EH (cell line): ENCODE measurements at places on chromosomes 11 and 22.

DNA sequence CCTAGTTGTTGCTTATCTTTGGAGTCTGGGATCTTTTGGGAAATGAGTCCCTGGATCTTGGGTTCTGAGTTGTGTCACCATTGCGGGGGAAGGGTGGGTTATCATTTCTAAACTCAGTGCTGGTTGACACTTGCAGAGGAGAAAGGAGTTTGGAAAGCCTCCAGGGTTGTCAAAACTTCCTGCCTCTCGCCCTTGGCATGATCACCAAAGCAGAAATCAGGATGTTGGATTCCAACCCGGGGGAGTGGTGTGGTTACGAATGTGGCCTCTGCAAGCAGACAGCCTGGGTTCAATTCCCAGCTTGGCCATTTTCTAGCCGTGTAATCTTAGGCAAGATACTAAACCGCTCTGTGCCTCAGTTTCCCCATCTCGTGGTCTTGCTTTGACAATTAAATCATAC is 24.3 kb downstream of the CD6 start:
- DNase-seq, result no peak

DNA sequence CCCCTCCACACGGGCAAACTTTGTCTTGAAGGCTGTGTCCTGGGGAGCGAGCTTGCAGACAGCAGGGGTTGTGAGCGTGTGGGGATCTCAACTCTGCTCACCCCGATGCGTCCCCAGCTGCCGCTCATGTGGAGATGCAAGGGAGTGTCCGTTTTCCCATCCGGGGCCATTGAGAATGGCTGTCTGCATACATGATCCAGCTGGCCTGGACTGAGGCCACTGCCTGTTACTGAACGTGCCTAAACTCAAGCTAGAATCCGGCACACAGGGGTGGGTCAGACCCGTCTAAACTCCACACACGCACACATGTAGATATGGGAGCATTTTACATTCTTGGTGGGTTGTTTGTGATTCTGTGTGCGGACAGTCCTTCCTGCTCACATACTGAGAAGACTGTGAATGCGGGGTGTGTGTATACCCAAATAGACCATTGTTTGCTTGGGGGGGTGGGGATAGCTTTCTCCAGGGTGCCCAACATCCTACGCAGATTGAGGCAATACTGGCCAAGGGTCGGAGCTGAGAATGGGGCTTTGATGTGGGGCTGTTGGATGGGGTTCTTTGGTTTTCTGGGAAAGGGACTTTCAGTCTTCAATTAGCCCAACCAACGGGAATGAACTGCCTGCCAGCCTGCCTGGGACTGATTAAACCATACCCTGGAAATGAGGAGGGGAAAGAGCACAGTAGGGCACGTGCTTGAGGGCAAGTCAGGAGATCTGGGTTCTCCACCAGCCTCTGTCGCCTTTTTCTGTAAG is 60.4 kb downstream of the ST3GAL4 start:
- DNase-seq, result no peak

DNA sequence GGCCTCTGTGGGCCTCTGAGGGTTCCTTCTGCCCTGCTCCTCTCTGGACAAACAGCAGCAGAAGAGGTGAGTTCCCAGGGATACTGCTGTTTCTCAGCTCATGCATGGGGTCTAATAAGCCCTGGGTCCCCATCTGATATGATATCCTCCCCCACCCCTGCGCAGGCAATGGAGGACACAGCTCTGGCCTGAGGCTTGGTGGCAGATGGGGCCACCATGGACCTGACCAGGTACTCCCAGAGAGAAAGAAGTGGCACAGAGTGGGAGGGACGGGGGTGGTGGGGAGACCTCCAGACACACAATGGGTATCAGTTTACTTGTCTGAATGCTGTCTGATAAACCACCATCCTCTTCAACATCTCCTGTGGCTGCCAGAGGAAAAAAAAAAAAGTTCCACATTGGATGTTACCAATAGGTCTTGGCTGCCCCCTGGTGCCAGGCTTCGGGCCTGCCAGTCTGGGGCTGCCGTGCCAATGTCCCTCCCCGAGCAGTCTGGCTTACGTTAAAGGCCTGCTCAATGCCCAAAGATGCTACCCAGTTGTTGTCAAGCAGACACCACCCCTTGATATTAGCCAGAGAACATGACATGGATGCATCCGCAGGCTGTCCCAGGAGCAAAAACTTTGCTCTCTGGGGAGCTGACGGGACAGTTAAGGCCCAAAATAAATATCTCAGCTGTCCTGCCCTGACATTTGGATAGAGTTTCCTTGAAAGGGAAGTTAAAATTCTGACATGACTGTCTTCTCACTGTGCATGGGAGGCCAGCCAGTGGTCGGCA is 27.9 kb upstream of the ABCC8 start:
- DNase-seq, result peak; percentile 68

DNA sequence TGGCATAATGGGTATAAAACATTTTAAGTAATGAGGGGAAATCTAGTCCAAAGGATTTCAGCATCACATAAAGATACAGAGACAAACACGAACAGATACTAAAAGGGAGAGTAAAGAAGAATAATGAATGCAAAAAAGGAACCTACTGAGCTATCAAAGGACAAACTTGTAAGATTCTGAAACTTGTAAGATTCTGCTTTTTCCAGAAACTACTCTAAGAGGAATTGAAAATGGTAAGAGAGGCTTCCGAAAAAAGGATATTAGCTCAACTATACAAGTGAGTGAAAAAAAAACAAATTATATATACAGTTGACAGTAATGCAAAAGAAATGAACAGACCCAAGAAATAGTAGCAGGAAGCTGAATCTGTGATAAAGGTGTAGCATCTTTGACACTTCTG is 37.7 kb downstream of the POLD3 start:
- DNase-seq, result no peak

GRCh38 chr22:45058622-45058912 is 48.8 kb upstream of the PHF21B start:
- no peak for DNase-seq

- DNase-seq, result no peak
These were observed 1180.8 kb downstream of the JRKL start for GRCh38 chr11:97570636-97571035.

DNA sequence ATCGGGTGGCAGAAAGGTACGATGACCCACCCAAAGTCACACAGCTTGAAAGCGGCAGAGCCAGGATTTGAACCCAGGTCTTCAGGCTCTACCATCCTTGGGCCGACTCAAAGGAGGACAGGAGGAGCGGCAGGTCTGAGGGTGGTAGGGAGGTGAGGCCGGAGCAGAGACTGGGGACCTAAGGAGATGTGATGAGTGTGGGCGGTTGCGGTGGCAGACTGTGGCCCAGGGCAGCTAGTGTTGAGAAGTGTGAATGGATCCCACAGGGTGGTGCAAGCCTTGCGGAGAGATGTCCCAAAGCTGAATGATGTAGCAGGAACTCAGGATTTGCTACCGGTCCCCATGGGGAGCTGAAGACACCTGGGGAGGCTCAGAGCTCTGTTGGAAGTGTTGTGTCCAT is 180.2 kb downstream of the MYO18B start:
- no peak for DNase-seq

GRCh38 chr11:67354075-67355022 is 1.0 kb upstream of the POLD4 start:
- DNase-seq, result peak; percentile 98

- peak; percentile 69 for DNase-seq
These were observed 52.5 kb downstream of the TRIM44 start for GRCh38 chr11:35714882-35715627.

- no peak for DNase-seq
These were observed 35.3 kb upstream of the SC5D start for GRCh38 chr11:121257289-121257688.

DNA sequence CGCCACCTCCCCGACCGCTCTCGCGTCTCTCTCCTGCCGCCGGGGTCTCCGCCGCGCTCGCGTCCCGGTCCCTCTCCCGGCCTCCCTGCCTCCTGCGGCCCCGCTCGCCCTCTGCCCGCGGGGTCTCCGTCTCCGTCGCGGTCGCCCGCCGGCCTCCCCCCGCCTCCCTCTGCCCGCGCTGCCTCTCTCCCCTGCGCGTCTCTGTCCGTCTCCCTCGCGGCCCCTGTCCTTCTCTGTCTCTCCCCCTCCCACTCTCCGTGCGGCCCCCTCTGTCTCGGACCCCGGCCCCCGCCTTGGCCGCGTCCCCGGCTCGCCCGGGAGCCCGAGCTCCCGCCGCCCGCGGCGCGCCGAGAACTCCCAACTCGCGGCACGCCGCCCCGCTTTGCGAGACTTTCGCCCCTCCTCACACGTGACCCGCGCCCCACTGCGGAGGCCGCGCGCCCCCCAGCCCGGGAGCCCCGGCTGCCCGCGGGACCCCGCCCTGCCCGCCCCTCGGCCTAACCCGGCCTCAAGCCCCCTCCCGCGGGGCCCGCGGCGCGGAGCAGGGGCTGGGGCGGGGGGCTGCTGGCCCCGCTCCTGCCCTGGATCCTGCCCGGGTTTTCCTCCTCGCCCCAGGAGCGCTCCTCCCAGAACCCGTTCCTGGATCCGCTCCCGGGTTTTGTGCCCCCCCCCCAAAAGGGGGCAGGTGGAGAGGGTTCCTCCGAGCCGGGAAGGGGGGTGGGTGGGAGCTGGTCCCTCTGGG is 702 bp upstream of the KCNJ4 start:
- DNase-seq, result peak; percentile 30

- DNase-seq, result no peak
These were observed 277.6 kb downstream of the TTC28 start for GRCh38 chr22:28402060-28402459.

GRCh38 chr11:128963744-128964325 is 21.2 kb upstream of the TP53AIP1 start:
- DNase-seq, result peak; percentile 12

DNA sequence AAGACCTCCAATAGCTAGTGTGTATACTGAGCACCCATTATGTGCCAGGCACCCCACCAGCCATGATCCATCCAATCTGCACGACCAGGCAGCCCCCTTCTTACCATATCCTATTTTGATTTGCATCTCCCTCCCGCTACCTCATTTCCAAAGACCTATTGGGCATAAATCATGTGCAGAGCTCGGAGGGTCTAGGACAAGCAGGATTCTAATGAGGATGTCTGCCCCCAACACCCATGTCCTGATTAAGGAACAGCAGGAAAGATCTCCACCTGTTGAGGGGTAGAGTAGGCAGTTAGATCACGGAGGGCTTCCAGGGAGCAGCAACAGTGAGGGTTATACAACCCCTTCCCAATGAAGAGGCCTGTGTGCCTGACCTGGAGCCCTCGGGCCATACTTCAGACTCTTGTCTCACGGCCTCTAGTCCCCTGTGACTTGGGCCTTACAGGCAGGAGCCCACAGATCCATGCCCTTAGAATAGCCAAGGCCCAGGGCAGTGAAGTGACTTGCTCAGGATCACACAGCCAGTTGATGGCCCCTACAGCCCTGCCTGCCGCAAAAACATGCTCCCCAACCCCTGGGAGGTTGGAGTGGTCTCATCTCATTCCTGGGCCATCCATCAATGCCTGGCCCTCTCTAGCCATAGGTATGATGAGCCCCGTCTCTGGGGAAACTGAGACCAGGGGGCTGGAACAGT is 3.5 kb downstream of the RAB3IL1 start:
- DNase-seq, result no peak

- no peak for DNase-seq
These were observed 90.7 kb downstream of the CSNK2A3 start for GRCh38 chr11:11262171-11262920.

- DNase-seq, result no peak
These were observed 11.2 kb downstream of the B4GALNT4 start for GRCh38 chr11:380491-380890.

- no peak for DNase-seq
These were observed 395.0 kb upstream of the CCDC90B start for GRCh38 chr11:83681031-83681781.

DNA sequence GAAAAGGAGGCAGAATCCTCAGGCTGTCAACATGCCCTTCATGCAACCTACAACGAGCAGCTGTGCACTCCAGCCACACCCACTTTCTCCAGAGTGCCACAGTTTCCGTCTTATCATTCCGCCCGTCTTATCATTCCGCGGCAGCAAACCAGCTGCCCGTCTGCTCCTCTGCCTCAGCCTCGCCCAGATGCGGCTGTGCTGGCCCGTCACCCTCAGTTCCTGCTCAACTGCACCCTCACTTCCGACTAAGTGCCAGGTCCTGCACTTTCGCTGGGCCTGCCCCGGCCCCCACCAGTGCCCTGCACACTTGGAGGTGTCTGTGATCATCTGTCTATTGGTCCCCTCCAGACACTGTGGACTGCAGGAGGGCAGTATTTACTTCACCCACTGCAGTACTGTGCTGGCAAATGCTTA is 43.7 kb downstream of the MICAL3 start:
- no peak for DNase-seq

- no peak for DNase-seq
These were observed 27.2 kb downstream of the GRAMD1B start for GRCh38 chr11:123457187-123457770.

- DNase-seq, result no peak
These were observed 59.9 kb upstream of the MYO18B start for GRCh38 chr22:25682109-25682508.

DNA sequence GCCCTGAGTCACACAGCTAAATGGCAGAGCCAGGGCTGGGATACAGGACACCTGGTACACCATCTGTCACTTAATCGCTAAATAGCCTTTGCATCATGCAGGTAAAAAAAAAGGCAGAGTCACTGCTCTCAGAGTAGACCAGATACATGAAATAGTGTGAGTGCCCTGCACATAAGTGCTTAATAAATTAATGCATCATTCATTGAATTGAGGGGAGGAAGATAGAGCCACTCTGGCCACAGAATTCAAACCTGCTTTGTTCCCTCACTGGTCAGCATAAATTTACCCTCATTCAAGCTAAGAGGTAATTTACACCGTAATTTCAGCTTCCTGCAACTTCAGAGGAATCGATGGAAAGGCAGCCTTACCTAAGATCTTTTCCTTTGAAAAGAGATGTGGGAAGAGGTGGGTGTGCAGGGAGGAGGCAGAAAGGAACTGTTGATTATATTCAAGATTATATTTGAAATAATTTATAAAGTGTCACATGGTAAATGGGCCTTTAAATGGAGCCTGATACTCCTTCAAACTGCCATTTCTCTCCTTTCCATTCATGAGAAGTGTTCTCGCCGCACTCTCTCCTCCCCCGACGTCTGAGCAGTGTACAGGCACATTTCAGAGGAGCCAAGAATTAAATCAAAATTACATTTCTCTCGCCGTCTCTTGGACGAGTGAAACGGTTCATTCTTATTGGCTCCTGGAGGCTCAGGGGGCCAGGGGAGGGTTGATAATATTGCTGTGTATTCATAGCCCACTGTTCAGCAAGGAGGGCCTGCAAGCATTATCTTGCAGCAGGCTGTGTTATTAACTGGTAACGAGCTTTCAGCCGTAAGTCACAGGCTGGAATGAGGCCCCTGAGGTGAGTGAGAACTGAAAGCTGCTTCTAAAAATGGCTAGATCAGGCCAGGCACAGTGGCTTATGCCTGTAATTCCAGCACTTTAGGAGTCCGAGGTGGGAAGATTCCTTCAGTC is 52.2 kb upstream of the HMGXB4 start:
- DNase-seq, result no peak
